AG20443 (cell line): ENCODE measurements at places on chromosomes 11 and 22.

- no peak for DNase-seq
Measured at GRCh38 chr22:24878969-24879368, 67.5 kb downstream of the LHFPL7 start.

DNA sequence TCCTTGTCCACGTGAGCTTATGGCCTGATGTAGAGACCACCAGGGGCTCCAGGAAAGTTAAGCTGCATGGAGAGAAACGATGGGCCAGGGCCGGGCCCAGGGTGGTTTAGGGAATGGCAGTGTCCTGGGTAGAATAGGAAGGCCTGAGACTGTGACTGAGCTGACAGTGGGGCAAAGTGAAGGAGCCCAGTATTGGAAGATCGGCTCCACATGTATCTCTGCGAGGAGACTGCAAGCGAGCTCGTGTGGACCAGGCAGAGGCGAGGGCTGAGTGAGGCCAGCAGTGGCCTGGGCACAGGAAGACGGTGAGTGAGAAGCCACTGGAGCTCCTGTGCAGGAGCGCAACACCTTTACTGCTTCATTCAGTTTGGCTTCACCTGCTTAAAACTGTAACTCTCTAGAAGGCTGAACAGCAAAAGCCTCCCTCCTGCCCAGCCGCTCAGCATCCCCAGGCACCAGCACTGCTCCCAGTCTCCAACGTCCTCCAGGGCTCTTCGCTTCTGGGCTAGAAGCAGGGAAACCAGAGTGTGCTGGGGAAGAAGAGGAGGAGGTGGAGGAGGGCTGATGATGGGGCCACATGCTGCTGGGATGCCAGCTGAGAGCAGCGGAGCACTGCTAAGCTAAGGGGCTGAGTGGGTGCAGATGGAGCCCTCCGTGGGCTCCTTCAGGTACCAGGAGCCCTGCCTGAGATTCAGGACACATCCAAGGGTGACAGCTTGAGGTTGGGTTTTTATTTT, 13.5 kb downstream of the TCIRG1 start:
- DNase-seq: no peak

GRCh38 chr11:27868226-27868625, 168.0 kb upstream of the BDNF start:
- no peak for DNase-seq

- no peak for DNase-seq
Measured at GRCh38 chr22:29726512-29727130, 6.8 kb downstream of the CABP7 start.

DNA sequence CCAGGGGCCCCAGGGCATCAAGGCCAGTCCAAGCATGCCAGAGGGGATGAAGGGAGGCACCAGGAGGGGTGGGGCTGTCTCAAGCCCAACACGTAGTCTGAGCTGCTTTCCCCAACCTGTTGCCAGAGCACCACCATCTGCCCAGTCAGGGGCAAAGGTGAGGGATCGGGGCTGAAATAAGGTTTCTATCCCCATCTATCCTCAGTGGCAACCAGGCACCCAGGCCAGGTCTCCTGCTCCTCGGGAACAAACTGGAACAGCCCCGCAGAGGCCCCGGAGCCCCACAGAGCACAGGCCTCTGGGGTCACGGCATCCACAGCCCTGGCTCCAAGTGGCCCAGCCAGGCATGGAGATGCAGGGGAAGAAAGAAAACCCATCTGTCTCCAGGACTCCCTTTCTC, 19.3 kb downstream of the STARD10 start:
- no peak for DNase-seq

DNA sequence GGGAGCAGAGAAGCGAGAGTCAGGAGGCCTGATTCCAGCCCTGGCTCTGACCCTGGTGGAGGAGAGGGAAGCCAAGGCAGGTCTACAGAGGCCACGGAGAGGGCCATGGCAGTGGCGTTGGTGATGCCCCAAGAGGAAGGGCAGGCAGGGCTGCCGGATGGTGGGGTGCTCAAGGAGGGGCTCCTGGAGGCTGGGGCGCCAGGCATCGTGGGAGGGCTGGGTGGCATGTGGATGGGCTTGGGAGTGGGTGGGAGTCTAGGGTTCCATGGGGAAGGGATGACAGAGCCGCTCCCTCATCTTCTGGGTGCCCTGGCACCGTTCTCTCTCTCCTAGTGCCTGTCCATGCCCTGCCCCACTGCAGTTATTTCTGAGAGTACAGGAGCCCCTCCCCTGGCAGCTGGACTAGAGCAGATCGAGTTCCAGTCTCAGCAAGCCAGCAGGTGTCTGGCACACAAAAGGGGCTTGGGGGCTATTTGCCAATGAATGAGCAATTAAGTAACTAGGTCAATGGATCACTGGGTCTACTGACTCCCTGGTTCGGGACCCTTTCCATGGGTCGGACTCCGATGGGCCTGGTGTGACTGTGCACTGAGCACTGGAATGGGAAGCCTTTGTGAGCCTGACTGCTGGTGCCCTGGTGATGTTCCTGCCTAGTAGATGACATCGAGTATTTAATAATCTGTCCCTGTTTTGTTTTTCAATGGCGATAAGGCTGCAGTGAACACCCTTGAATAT, 570.0 kb downstream of the TBC1D22A start:
- no peak for DNase-seq

- no peak for DNase-seq
Measured at GRCh38 chr22:31764785-31765184, 11.0 kb downstream of the DEPDC5 start.

DNA sequence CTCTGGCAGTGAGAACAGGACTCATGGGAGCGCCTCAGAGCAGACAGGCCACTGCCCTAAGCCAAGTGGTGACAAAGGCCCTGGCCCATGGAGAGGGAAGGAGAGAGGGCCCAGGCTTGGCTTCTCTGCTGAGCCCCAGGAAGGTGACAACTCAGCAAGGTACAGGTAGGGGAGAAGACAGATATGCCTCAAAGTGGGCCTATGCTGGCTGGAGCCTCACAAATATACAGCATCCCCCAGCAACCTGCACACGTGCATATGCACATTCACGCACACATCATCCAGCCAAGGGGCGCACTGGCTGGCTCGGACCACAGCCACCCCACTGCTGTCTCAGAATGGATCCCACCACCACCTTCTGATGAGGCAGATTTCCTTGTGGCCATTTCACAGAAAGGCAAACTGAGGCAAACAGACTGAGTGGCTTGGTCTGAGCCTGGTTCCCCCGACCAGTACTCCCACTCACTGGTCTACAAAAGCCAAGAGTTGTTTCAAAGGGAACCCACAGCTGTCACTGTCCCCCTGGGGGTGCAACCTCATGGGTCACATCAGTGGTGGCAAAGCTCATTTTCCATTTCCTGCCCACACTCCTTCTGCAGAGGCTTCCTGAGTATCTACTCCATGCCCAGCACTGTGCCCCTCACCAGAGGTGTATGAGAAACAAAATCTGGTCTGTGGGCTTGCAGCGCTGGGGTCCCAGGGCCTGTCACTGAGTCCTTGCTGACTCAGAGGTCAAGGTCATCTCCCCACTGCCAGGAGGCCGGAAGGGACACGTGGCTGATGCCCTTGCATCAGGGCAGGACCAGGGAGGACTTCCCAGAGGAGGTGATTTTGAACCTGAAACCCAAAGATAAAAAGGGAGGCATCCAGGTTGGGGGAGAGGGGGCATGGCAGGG, 67.3 kb upstream of the PRR5 start:
- no peak for DNase-seq

- peak; percentile 75 for DNase-seq
Measured at GRCh38 chr22:43197271-43197941, 10.5 kb upstream of the TTLL12 start.

DNA sequence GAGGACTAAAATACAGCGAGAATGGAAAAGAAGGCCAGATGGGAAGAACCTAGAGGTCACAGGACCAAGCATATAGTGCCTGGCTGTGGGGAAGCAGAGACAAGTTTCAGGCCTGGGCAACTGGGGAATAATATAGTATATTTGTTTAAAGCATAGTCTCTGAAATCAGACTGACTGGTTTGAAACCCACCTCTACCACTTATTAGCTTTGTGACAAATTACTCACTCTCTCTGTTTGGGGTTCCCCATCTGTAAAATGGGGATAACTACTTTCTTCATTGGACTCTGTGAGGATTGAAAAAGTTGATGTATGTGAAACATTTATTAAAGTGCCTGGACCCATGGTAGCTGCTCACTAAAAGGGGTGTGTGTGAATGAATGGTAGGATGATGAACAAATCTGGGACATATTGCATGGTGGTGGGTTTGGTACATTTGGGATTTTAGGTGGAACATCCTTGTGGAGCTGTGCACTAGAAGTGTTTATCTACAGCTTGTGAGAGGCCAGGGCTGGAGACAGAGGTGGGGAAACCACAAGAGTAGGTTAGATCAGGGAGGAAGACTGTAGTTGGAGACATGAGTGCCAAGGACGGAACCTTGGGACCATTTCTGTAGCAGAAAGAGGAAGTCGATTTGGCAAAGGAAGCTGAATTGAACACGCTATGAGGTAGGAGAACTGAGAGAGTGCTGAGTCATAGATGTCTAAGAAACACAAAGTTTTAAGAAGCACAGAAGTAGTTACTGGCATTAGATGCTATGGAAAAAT, 52.6 kb downstream of the SWAP70 start:
- DNase-seq: no peak

DNA sequence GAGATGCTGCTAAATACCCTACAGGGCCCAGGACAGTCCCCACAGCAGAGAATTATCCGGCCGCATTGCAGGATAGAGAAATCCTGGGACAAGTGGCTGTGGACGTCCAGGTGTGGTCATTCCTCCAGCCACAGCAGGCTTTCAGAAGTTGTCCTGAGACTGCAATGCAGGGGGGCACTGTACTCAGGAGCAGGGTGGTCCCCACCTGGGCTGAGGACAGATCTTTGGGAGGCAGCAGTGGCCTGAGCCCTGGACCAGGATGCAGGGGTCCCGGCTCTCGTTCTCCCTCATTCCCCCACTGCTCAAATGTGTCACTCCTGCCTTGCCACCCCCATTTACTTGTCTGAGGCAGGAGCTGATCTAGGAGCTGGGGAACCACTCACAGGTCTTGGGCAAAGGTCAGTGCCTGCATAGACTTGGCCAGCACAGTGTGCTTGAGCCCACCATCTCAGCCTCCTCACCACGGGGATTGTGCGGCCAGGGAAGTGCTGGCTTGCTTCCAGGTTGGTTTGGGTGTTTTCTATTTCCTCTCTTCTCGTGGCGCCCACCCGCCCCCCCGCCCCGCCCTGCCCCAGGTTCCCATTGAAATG, 15.3 kb downstream of the LINC01488 start:
- no peak for DNase-seq
